ENCODE measurements at places on chromosomes 5 and 9.

GRCh38 chr9:130417602-130418001 is 27.2 kb upstream of the ASS1 start:
- no peak for DNase-seq

DNA sequence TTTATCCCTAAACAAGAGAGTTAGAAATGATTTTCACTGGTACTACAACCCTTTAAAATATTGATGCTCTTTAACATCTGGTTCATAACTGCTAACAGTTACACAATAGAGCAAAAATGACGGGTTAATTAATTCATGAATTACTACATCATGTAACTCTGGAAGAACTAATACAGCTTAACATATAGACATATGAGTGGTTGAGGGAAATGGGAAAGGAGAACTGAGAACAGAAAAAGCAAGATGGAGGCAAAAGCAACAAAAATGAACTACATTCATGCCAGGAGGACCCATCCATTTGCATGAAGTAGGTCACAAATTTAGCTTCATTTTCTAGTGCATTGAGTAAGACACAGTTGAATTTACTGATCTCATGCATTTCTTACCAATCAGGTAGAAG is 61.8 kb downstream of the C9 start:
- no peak for DNase-seq

- no peak for DNase-seq
Observed at GRCh38 chr9:86099701-86100364, 475 bp upstream of the GOLM1 start.

DNA sequence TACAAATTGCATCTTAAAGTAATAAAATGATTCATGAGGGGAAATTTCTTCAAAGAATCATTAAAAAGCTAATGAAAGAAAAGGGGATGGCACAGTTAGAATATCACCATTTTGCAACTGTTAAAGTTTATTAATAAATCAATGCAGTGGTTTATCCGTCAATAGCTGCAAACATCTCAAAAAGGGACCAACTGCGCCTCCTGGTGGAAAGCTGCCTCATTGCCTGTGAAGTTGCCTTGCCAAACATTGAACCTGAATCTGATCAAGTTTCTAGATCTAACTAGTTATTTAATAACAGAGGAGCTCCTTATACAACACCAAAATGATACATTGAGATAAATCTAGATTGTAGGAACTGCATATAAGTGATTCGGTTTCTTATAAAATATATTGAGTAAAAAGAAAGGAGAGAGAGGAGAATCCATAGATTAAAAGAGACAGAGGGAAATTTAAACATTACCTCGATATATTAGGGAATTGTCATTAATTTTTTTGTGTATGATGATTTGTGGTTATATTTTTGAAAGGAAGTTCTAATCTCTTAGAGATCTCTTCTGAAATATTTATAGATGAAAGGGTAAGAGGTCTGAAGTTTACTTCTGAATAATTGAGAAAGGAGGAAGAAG is 6.9 kb upstream of the NDUFB6 start:
- peak; percentile 39 for DNase-seq

- no peak for DNase-seq
Observed at GRCh38 chr5:176640616-176641015, 6.7 kb upstream of the TSPAN17 start.

- no peak for DNase-seq
Observed at GRCh38 chr9:91371894-91372293, 10.2 kb upstream of the AUH start.

- no peak for DNase-seq
Observed at GRCh38 chr9:88531920-88532698, 2.9 kb upstream of the NXNL2 start.

DNA sequence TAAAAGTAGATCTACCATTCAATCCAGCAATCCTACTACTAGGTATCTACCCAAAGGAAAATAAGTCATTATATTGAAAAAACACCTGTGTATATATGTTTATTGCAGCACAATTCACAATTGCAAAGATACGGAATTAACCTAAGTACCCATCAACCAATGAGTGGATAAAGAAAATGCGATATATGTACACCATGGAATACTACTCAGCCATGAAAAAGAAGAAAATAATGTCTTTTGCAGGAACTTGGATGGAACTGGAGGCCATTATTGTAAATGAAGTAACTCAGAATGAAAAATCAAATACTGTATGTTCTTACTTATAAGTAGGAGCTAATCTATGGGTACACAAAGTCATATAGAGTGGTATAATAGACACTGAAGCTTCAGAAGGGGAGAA is 63.4 kb upstream of the PITX1 start:
- DNase-seq = no peak

DNA sequence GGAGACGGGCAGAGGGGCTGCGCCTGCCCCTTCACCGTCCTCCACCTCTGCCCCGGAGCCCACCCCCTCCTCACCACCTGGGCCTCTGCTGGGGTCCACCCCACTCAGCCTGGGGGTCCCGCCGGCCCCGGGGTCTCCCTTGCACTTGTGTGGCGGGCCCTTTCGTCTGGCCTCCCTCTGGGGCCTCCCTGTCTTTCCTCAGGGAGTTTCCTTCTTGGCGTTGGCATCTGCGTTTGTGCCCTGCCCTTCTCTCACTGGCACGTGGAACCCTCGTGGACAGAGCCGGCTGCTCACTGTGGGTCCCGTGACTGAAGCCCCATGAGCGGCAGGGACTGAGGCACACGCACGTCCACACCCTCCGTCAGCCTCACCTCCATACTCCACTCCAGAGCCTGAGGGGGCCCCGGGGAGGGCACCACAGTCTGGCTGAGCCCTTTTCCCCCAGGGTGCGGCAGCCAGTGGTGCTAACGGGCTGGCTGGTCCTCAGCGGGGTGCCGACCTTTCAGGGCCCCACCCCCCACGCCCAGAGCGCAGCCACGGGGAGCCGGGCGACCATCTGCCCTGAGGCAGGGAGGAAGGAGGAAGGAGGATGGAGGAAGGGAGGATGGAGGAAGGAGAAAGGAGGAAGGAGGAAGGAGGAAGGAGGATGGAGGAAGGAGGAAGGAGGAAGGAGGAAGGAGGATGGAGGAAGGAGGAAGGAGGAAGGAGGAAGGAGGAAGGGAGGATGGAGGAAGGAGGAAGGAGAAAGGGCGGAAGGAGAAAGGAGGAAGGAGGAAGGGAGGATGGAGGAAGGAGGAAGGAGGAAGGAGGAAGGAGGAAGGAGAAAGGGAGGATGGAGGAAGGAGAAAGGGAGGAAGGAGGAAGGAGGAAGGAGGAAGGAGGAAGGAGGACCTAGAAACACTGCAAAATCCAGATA is 53.0 kb upstream of the NRARP start:
- DNase-seq = no peak

- no peak for DNase-seq
Observed at GRCh38 chr9:93028448-93029006, 30.0 kb upstream of the SUSD3 start.

- peak; percentile 63 for DNase-seq
Observed at GRCh38 chr9:550333-550732, 291.2 kb upstream of the DMRT1 start.

DNA sequence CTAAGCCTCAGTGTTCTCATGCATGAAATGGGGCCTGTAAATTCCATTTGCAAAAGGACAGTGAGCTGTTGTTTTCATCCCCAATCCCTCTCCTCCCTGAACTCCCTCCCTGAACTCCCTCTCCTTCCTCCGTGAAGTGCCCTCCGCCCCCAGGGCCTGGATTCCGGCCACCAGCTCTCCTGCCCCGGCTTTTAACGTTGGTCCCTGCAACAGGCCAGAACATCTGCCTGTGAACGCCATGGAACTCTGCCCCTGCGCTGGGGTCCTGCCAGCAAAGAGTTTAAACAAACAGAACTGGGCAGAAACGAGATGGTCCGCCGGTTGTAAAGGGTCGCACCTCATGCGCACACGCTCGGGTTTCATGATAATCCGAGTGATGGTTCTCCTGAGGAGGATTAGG is 62.4 kb downstream of the SMIM23 start:
- no peak for DNase-seq

- no peak for DNase-seq
Observed at GRCh38 chr9:134929193-134930158, 11.8 kb upstream of the FCN1 start.

- no peak for DNase-seq
Observed at GRCh38 chr5:169426784-169427183, 125.8 kb upstream of the SLIT3 start.

DNA sequence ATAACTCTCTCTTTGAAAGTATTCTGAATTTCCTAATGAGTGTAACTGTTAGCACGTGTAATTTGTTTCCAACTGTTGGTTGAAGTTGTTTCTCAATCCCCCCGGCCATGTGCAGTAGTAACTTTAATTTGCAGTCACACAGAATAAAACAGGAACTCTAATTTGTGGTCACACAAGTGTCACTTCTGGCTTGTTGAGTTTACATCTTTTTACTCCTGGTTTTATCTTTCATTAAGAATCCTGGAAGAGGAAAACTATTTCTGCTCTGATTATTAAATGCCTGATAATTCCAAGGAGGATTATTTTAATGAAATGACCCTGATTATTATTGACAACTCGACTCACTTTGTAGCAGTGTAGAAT is 1.2 kb downstream of the SCAMP1 start:
- no peak for DNase-seq

DNA sequence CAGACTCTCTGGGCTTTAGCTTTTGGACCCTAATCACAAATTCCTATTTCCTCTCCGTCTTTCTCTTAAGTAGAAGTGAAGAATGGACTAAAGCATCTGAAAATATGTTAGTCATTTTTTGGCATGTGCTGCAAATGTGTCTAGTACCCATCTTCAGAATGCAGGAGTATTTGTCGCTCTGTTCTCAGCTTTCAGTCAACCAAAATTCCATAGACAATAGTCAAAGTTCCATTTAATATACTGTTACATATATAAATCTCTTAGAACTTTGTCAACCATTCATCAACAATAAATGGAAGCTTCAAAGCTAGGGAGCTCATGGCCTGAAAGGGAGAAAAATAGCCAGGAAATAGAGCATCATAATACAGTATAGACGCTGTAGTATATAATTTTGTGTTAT is 509.4 kb downstream of the BNC2 start:
- DNase-seq = no peak
